SHP77 (cell line): ENCODE measurements at places on chromosomes 11 and 22.

- DNase-seq, result no peak
Measured at GRCh38 chr11:36870361-36870760, 272.3 kb upstream of the RAG2 start.

- DNase-seq, result no peak
Measured at GRCh38 chr11:19316434-19316833, 75.7 kb upstream of the E2F8 start.

GRCh38 chr11:18493310-18493709, 33.4 kb downstream of the TSG101 start:
- no peak for DNase-seq

- no peak for DNase-seq
Measured at GRCh38 chr11:133824593-133824992, 20.7 kb downstream of the SPATA19 start.
